Cardiac ventricle fibroblast (primary cell): ENCODE measurements at places on chromosomes 3 and 15. TPM values are rescaled to one million over a fixed set of nuclear protein-coding genes. Genes with fewer than 3 reads are reported as not detected.

Gene SLC49A4
- 12.5 and 17.4 TPM in 2 replicates for total RNA-seq

Gene A4GNT
- total RNA-seq = not detected in 2 replicates

Gene SENP8
- total RNA-seq = 2.2 and 3.0 TPM in 2 replicates

Gene PLCL2
- 8.8 and 9.7 TPM in 2 replicates for total RNA-seq

Gene SPATA12
- 0.12 TPM in 1 of 2 replicates, not detected in the other for total RNA-seq

Gene CCDC39
- total RNA-seq = not detected in 2 replicates

Gene ECE2
- total RNA-seq = 0.12 TPM in 1 of 2 replicates, not detected in the other

Gene PLIN1
- 15.8 and 16.5 TPM in 2 replicates for total RNA-seq

Gene CTXN2
- not detected in 2 replicates for total RNA-seq

Gene MST1R
- 0.34 TPM in 1 of 2 replicates, not detected in the other for total RNA-seq

Gene DPPA4
- not detected in 2 replicates for total RNA-seq

Gene C3orf85
- not detected in 2 replicates for total RNA-seq

Gene GCSAM
- not detected in 2 replicates for total RNA-seq
